ENCODE measurements at places on chromosomes 7 and 10.

- peak; percentile 84 for DNase-seq
These were observed 5.5 kb downstream of the AP3M1 start for GRCh38 chr10:74145133-74145532.

DNA sequence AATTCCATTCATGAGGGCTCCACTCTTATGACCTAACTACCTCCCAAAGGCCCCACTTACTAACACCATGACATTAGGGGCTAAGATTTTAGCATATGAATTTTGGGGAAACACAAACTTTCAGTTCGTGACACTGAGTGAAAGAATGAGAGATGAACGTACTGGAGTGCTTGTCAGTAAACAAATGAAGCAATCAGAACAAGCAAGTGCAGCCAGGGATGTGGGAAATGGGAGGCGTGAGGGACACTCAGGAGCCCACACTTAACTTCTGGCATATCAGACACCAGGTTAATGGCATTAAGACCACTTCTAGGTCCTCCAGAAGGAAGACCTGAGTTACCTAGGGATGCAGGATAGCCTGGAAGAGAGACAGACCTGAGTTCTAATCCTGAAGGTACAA lies 2.3 kb upstream of the MDFIC start:
- no peak for DNase-seq

DNA sequence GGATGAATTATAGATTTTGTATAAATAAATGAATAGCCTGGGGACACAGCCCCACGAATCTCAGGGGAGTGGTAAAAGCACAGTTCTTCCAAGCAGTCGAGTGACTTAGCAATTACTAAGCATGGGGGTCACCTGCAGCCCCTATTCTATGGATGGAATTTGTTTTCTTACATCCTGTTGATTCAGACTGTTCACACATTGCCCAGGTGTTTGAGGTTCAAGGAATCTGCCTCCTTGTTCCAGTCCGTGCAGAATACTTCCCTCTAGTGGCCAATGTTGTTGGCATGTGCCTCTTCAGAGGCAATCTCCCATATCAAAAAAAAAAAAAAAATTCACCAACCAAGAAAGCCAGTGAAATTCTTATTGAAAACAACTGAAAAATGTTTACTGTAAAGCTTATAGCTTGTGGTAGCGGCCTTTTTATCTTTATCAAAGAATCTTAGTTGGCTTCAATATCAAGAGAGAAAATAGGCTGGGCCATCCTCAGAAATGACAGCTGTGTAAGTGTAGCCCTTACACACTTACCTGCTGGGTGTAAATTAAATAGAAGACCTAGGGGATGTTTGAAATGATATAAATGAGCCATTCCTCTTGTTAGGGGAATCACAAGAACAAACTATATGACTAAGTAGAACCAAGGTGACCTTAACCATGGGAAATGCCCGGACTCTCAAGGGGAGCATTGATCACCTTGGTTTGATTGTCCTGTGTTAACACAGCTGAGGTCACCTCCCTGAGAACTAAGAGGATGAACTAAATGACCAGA lies 7.8 kb downstream of the LIPM start:
- DNase-seq = peak; percentile 86

DNA sequence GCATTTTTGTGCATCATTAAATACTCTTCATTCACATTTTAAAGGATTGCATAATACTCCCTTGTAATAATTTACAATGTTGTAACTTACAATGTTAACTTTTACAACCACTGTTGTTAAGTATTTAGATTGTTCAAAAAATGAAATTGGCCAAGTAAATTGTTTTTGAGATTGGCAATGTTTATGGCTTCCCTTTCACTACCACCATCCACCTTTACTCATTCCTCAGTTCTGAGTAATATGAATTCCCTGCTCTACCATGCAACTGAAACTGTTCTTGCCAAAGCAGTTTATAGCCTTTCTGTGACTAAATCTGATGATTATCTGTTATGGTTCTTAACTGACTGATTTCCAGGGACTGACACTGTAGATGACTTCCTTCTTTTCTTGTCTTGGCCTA lies 80.5 kb upstream of the TMEM106B start:
- peak; percentile 6 for DNase-seq

DNA sequence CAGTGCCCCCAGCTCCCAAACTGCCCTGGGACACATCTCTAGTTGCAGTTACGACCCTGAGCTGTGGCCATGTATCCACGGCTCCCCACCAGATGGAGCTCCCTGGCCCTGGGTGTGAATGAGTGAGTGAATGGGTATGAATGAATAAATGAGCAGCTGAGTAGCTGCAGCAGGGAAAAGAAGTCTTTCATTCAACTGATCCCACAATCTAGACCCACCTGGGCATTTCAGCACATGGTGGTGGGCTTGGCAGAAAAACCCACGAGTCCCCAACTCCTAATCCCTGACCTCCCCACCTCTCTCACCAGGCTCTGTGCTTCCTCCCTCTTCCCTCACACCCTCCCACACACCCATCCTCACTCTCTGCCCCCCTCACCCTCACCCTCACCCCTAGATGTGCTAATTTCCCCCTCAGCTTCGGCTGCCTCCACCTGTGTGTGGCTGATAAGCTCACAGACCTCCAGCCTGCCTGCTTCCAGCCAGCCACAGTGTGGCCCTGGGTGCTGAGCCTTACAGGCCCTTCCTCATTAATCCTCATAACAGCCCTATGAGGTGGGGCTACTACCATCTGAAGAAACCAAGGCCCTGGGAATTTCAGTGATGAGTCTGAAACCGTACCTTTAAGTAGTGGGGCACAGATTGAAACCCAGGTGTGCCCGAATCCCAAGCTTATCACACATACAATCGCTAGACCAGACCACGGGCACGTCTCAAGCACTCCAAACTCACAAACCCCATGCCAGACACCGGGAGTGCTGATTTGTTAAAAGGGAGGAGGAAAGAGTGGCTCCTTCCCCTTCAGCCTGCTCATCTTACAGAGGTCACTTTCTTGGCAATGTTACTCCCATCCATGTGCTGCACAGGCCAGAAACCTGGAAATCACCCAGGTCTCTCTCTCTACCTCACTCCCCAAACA lies 2.2 kb upstream of the ATP6V1F start:
- peak; percentile 75 for DNase-seq

DNA sequence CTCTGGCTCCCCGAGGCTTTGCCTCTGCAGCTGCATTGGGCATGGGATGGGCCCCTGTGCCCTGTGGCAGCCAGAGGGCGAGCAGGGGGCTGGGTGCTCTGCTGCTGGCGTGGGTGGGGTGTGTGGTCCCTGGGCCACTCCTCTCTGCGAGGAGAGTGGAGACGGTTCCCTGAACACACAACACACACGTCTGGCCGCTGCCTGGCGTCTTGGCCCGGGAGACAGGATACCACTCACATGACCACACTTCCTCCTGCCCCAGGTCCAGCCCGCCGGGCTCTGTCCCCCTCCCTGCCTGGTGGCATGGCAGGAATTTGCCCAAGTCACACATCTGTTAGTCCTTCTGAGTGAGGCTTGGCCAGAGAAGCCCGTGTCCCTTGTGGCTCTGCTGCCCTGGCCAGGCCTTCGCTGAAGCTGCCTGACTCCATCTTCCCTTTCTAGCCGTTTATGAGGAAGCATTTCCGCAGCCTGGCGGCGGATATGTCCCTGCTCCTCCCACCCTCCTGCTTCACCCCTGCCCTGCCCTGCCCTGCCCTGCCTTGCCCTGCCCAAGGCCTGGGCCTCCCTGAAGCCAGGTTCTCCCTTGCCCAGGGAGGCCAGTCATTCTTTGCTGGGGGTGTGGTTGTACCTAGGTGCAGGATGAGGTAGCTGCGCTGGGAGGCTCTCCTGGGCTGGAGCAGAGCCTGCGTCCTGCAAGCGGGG lies 3.0 kb downstream of the BRI3 start:
- peak; percentile 91 for DNase-seq

DNA sequence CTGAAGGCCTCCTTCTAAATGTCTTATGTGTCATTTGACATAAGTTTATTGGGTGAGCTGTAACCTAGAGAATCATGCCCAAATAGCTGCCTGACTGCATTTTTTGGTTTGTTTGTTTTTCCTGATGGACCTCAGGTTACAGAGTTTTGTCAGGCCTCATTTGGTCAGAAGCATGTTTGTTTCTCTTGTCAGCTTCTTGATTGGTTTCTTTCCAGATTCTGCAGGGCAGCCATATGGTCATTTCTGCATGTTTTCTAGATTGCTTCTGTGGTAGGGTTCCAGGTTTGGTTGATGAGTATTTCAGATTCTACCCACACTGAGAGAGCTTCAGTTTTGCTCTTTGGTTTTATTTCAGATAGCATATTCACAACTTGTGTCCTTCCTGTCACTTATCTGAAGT lies 28.0 kb downstream of the GLCCI1 start:
- DNase-seq = peak; percentile 10

- no peak for DNase-seq
These were observed 40.2 kb downstream of the PRKCQ start for GRCh38 chr10:6539833-6540232.

DNA sequence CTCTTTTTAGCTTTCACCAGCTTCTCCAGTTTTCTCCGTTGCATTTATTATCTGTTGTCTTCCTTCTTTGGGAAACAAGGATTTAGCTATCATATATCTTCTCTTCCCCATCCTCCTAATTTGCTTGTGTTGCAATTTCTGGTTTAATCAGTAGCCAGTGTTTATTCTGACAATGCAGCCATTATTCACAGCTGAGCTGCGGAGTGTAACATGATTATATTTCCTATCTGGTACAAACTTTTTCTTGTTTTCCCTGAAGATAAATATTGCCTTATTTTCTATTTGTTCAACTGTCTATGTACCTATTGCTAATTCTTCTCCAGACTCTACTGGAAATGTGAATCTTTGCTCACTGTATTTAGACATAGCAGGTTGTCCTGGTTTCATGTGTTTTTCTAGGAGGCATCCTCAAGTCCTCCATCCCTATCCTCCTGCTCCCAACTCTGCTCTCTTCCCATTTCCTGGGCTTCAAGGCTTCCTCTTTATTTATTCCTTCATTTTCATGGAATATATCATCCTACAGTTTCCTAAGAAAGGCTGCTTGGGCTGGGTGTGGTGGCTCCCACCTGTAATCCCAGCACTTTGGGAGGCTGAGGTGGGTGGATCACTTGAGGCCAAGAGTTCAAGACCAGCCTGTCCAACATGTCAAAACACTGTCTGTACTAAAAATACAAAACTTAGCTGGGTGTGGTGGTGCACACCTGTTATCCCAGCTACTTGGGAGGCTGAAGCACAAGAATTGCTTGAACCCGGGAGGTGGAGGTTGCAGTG lies 72.4 kb upstream of the KDM7A start:
- DNase-seq = no peak

DNA sequence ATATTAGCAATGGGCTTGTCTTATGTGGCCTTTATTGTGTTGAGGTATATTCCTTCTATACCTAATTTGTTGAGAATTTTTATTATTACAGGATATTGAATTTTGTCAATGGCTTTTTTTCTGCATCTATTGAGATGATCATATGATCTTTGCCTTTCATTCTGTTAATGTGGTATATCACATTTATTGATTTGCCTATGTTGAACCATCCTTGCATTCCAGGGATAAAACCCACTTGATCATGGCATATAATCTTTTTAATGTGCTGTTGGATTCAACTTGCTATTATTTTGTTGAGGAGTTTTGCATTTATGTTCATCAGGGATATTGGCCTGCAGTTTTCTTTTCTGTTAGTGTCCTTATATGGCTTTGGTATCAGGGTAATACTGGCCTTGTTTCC lies 91.8 kb upstream of the KLF14 start:
- DNase-seq = no peak

- peak; percentile 70 for DNase-seq
These were observed 80.8 kb upstream of the COL1A2 start for GRCh38 chr7:94313926-94314325.

- no peak for DNase-seq
These were observed 41.7 kb downstream of the DYNC2I1 start for GRCh38 chr7:158898025-158898424.

DNA sequence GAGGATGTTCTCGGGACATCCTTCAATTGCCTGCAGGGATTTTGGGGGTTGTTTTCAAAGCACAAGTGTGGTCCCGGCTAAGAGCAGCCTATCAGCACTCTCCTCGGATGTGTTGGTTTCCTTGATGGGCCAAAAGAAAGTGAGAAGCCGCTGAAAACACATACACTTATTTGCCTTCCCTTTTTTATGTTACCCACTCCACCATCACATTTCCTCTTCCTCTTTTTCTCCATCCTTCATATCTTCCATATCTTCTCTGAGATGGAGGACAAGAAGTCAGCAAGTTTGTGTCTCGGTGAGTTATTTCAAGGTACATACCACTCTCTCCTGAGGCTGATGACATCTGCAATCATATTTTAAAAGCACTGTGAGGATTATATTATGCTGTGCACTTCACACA lies 64.0 kb downstream of the ZNF33B start:
- DNase-seq = no peak

DNA sequence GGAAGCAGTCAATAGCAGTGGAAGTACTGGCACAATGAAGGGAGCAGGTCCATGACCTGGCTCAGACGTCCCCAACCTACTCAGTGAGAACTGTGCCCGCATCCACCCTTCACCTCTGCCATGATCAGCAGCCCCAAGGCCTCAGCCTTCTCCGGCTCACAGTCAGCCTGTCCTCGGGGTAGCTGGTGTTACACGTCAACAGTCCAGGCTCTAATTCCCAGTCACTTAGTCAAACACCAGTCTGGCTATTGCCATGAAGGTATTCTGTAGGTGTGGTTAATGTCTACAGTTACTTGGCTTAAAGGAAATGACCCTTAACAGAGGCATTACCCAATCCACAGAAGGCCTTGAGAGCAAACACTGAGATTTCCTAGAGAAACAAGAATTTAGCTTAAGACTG lies 49.1 kb downstream of the GRB10 start:
- DNase-seq = no peak

DNA sequence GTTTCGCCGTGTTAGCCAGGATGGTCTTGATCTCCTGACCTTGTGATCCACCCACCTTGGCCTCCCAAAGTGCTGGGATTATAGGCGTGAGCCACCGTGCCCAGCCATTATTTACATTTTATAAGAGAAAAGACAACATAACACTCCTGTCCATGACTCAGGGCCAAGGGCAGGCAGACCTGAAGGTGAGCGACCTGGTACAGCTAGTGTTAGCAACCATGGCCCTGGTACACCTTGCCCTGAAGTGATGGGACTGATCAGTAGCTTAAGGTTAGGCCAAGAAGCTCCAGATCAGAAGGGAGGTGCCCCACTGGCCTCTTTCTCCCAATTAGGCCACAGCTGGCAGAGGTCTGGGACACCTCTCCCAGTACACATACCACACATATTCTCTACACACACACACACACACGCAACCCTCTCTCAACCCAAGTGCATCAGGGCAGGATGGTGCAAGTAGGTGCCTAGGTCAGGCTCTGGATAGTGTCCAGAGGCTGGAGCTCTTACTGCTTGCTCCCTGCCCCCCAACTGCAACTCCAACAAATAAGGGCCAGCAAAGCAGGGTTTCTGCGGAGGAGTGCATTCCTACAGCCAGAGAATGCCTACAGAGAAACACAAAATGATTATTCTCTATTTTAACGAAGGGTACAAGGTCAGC lies 43.8 kb downstream of the DPCD start:
- DNase-seq = no peak

- no peak for DNase-seq
These were observed 181.8 kb downstream of the GLI3 start for GRCh38 chr7:42055171-42055570.

GRCh38 chr10:47164126-47164799 lies 135.7 kb upstream of the GDF10 start:
- peak; percentile 19 for DNase-seq

- DNase-seq = no peak
These were observed 16.1 kb upstream of the PTTG1IP2 start for GRCh38 chr7:90453259-90453891.

GRCh38 chr7:151468217-151469018 lies 28.5 kb upstream of the CRYGN start:
- no peak for DNase-seq
